AG10803 (cell line): ENCODE measurements at places on chromosomes 13 and 19.

- DNase-seq: no peak
These were observed 102.6 kb downstream of the DOCK9 start for GRCh38 chr13:98875146-98875729.

DNA sequence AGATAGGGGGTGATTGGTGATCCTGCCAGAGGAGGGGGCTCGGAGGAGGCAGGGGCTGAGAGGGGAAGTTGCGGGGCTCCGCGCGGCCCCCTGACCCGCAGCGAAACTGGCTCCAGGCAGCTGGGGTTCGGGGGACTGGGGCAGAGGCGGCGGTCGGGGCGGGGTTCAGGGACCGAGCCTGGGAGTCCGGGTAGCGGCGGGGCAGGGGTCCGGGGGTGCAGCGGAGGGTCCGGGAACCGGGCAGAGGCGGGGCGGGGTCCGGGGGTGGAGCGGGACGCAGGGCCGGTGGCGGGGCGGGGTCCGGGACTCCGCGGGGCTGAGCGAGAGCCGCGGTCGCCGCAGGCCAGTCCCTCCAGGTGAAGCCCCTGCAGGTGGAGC is 1.2 kb downstream of the MADCAM1 start:
- DNase-seq: no peak

GRCh38 chr13:54433493-54434206 is 1405.0 kb downstream of the OLFM4 start:
- no peak for DNase-seq

- peak; percentile 1 for DNase-seq
These were observed at the start of gene PABPC3 for GRCh38 chr13:25095851-25096453. TSS of gene PABPC3 (plus strand) at chr13:25096136. CDS start at chr13:25096199, 63 bp downstream.

GRCh38 chr19:46609511-46610412 is 8.6 kb downstream of the CALM3 start:
- DNase-seq: no peak
